ENCODE measurements at places on chromosomes 5 and 9. TPM values are rescaled to one million over a fixed set of nuclear protein-coding genes. Genes with fewer than 3 reads are reported as not detected.
A peak's percentile ranks its signal among the peaks of the same experiment; 100 is the strongest.

DNA sequence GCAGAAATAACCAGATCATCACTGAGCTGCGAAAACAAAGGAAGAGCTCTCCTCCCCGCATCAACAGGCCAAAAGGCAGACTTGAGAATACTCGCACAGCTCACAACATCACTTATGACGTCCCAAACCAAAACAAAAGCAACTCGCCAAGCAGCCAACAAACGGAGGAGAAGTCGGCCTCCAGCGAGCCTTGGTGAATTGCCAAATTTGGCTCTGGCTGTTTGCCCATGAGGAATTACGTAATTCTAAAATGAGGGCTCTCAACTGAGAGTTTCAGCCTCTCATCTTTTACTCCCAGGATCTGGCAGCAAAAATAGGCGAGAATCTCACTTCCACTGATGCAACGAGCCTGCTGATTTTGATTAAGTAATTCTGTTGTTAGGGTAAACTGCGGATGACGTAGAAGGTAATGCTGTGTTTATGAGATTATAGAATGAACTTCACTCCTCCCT lies 51.7 kb upstream of the SEMA6A start:
- DNase-seq = peak; percentile 81

DNA sequence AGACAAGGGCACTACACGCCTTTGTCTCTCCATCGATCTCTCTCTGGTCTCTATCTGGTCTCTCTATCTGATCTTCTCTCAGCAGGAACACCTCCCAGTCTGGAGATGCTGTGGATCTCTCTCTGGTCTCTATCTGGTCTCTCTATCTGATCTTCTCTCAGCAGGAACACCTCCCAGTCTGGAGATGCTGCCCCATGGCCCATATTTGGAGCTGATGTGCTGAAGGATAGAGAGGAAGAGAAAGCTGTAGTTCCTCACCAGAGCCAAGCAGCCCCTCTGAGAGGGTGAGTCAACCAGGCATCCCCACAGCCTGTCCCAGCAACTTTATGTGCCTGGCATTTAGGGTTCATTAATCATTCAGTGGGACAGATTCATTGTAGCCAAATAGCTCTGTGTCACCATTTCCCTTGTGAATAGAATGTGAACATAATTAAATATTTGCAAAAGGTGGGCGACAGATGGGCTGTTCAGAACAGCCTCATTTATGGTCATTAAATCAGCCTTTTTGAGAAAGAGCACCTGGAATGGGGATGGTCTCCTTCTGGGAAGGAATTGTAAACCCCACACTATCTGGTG lies 189.3 kb upstream of the MAST4 start:
- DNase-seq = no peak

DNA sequence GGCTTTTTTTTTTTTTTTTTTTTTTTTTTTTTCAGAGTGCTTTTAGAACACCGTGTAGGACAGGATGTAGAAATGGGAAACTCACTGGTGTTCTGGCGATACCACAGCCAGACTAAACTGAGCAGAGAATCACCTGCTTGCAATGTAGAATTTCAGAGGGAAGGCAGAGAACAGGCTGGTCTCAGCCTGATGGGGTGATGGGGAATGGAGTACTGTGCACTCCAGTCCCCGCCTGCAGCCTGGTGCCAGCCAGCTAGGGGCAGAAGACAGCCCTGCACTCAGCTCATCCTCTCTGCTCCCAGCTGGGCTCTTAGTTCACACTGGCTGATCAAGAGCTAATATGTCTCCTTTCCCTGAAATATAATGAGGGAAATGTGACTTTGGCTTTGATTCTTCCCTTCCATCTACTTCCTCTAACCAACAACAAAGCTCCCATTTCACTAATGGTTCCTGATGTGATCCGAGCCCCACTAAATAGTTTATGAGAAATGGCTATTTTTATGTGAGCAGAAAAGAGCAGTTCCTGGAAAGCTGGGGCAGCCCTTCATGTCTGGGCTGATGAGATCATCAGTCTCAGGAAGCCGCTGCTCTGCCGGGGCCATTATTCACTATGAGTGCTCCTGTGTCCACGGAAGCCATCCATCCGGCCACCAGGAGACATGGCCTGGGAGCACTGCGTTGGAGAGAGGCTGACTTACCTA lies 209.7 kb downstream of the GADD45G start:
- no peak for DNase-seq

- DNase-seq = no peak
Observed at GRCh38 chr5:159444441-159445082, 114.3 kb upstream of the IL12B start.

The SYNPO gene
- total RNA-seq = 675 TPM

The PCDHGA8 gene
- 5.2 TPM for total RNA-seq
